Fibroblast of the aortic adventitia (primary cell): ENCODE measurements at places on chromosomes 2 and 18.

DNA sequence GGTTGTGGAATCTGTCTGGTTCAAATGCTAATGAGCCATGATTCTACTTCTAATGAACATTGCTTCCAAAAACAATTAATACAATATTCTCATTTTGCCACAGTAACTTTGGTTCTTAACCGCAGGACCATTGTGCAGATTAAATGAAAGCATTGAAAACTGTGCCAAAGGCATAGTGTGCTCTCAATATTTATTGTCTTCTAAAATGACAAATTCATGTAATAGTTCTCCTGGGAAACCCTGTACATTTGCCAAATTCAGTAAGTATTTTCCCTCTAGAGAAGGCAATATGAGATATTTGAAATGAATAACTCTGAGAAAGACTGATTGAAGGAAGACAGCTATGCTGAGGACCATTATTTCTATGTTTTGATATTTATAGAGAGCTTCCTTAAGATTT, 246.3 kb downstream of the CCDC102B start:
- no peak for DNase-seq

DNA sequence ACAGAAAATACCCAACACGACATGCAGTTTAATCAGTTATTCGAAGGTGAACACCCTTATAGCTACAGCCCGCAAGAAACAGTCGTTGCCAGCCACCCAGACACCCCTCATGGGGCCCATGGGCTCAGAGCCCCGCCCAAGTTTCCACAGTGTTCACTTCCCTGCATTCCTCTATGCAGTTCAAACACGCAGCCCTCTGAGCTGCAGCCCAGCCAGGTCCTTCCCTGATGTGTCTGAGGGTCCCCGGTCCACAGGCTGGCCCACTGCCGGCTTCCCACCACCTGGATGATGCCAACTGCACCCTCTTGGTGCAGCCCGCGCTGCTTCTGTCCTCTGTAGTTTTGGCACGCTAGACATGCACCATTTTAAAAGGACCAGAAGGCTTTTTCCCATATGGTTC, 87.4 kb downstream of the ZNF516 start:
- no peak for DNase-seq

GRCh38 chr2:220783671-220784070, 788.4 kb downstream of the EPHA4 start:
- DNase-seq: no peak

DNA sequence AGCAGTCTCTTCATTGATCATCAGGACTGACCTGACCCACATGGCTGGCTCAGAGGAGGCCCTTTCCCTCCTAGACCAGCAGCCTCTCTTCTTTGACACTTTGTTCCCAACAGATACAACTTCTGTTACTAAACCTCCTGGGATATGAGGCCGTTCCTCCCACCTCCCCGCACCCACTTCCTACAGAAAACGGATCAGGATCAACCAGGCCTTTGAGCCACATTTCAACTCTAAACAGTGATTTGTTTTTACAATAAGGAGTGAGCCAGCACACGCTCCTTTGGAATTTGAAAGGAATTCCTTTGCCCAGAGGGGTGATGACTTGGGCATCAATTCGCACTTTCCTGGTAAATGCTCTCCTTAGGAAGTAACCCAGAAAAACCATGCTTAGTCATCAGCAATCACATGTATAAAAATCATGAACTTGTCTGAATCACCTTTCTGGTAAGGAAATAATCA, 180.4 kb downstream of the FAM124B start:
- peak; percentile 98 for DNase-seq

DNA sequence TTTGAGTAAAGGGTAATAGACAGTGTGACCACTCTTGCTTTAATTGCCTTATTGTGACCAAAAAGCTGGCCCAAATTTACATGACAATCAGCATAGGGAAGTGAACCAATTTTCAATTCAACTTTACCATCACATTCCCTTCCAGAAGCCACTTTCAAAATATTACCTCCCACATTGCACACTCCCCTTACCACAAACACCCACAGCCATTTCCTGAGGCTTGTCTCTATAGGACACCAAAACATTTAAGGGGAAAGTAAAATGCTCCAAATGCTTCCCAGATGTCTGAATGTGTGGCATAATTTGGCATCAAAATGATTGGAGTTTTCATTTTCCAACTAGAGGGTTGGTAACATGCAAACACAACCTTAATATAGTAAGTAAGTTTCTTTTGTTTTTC, 616.1 kb downstream of the SLC4A3 start:
- DNase-seq: no peak

- no peak for DNase-seq
Measured at GRCh38 chr18:23986600-23987359, 27.8 kb upstream of the TTC39C start.

DNA sequence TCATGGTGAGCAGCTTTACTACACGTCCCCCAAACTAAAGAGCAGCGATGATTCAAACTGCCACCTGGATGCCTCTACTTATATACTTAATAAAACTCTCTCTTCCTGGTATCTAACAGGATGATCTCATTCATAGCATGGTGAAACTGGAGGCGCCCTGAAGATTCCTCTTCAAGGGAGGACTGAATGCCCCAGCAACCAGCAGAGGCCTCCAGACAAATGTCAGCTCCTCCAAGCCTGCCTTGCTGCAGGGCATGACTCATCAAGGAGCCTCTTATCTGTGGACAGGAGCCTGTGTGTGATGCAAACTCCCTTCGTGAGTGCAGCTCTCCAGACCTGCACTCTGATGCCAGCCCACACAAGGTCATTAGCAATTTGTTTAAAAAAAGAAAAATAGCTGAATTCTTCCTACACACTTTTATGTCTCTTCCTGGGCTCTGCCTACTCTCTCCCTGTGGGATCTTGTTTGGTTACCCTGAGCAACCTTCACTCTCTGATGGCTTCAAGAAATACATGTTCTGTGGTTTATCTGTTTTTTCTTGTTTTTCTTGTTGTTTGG, 30.2 kb downstream of the LONRF2 start:
- DNase-seq: peak; percentile 94

GRCh38 chr18:74679679-74680076, 82.0 kb downstream of the ZNF407 start:
- DNase-seq: no peak

DNA sequence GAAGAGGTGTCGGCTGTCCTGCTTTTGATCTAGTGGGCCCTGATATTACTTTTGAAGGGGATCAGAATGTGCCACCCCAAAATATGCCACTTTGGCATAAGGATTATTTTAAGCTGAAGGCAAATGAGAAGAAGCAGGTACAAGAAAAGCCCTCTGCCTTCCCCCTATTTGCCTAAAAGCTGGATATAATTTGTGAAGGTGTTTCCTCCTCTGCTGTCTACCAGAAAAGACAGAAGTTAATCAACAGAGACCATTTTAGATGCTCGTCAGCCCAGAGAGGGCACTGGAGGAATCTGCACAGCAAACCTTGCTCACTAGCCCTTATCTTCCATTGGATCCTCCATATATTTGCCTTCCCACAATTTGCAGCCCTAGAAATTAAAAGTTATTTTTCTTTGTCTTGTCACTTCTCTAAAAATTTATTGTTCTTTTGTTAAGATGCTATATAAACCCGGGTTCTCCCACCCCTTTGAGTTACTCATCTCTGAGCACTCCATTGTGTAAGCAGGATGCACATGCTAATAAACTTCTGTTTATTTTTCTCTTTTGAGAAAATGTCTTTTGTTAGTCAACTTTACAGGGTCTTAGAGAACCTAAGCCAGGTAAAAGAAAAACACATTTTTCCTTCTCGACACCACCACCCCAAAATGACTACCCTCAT, 163.2 kb upstream of the SLC1A4 start:
- no peak for DNase-seq

GRCh38 chr18:54267701-54268100, 1.6 kb upstream of the POLI start:
- no peak for DNase-seq

GRCh38 chr18:36392164-36392978, 94.9 kb downstream of the FHOD3 start:
- peak; percentile 34 for DNase-seq

DNA sequence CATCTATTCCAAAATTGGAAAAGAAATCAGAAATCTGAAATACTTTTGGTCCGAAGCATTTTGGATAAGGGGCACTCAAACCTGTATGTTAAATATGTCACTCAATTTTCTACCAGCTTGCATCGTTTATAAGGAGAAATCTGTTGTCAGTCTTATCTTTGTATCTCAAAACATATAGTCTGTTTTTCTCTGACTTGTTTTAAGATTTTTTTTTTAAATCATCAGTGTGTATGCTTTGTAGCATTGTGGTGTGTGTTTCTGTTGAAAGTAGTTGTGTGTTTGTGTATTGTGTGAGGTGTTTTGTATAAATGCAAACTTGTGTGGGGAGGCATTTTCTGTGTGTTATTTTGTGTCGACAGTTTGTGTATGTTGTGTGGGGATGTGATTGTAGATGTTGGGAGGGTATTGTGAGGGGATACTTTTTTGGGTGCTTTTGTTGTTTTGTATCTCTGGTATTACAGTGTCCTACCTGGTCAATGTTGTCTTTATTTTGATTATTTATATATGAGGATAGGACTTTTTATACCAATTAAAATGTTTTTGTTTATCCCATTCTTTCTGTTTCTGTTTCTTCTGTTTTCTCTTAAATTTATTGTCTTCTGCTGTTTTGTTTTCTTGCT, 30.9 kb downstream of the SMCHD1 start:
- DNase-seq: peak; percentile 8

DNA sequence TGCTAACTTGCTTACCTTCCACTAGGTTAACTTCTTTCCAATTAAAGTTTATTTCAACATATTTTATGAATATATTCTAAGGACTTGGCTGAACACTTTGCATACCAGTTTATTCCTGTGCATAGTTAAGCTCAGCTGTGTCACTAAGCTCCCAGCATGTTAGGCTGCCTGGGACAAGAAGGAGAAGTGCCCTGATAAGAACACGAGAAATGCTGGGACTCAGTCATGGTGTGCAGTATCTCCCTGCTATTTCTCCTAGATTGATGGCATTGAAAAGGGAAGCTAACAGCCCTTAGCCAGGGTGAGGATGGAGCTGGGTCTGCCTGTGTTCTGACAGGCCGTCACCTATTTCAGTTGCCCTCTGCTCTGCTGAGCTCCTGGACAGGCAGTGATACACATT, 164.3 kb downstream of the TRABD2A start:
- DNase-seq: no peak

GRCh38 chr2:25174192-25174861, 5.9 kb upstream of the POMC start:
- DNase-seq: no peak

- peak; percentile 51 for DNase-seq
Measured at GRCh38 chr2:27807476-27807875, 36.0 kb downstream of the MRPL33 start.

DNA sequence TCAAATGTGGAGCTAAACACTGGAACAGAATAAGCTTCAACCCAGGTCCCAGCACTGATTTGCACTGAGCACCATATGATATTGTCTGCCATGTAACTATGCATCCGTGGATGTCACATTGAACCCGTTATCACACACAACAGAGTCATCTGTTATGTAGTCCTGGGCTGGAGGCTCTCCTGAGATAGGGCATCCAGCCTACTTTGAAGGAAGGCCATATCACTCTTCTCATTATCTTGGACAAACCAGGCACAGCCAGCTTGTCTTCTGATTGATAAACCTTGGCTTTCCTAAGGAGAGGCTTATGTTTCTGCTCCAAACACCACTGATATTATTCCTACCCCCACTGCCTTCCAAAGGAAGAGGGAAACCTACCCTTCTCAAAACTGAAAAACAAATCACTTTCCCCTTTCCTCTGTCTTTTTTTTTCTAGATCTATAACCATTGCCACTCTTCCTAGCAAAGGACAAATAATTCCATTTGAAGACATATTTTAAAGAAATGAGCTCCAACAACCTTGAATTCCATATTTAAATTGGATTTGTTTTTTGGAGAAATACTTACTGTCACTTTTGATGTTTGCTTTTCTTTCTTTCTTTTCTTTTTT, 16.4 kb downstream of the RSAD2 start:
- DNase-seq: no peak

GRCh38 chr2:173607606-173608311, 253.1 kb downstream of the CDCA7 start:
- no peak for DNase-seq

DNA sequence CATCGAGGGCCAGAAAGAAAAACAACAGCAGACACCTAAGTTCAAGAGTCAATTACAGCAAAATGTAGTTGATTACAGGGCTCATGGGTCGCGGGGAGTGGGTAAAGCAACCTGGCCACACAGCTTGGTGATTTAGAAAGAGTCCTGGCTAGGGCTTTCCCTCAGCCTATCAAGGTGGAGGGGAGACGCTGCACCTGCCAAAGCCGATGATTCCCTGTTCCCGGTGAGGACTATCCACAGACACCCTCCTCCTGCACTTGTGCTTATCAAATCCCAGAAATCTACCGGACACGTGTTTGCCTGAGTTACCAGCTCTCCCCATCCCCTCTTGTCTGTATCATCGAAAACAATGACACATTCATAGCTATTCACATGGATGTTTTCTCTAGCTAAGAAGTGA, 7.0 kb upstream of the SOX11 start:
- DNase-seq: no peak

DNA sequence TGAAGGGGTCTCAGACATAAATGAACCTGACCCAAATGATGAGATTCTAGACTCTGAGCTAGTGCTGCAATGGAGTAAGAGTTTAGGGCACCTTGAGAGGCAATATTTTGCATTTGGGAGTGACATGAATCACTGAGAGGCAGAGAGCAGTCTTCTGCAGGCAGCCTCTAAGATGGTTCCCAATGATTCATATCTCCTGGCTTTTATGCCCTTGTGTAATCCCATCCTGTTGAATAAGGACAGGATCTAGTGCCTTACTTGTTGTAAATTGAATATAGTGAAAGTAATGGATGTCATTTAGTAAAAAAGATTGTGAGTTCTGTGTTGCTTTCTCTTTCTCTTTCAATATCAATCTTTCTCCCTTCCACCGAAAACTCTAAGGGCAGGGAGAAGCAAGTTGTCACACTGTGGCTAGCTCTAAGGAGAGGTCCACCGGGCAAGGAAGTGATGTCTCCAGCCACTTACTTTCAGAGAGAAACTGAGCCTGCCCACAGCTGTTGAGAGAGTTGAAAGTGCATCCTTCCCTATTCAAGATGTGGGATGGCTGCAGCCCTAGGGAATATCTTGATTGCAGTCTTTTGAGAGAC, 144.7 kb downstream of the TRIB2 start:
- DNase-seq: peak; percentile 65

GRCh38 chr18:60188958-60189357, 183.6 kb downstream of the MC4R start:
- no peak for DNase-seq

DNA sequence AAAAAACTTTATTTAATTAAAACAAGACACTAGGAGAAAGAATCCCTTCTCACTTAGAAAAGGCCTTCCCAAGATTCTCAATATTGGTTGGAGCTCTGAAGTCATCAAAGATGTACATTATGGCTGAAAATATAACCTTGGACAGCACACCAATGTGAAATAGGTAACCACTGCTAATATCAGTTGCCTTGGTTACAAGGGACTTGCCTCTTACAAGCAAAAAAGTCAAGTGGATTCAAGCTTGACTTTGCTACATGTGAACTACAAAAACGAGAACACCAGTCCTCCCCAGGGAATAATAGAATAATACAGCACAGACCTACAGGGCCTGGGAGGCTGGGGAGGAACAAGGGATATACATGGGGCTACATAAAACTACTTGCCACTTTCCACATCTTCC, 46.1 kb downstream of the NABP1 start:
- no peak for DNase-seq
